ENCODE measurements at places on chromosomes 5 and 9.
A peak's percentile ranks its signal among the peaks of the same experiment; 100 is the strongest.

DNA sequence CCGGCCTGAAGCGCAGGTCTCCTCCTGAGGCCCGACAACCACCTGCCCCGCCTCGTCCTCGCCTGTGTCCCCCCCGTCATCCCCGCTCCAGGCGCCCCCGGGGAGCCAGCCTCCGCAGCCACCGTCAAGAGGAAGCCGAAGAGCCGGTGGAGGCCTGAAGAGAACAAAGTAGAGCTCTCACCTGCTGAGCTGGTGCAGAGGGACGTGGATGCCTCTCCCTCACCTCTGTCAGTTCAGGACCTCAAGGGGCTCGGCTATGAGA lies 169.9 kb downstream of the HINT1 start:
- no peak for DNase-seq

DNA sequence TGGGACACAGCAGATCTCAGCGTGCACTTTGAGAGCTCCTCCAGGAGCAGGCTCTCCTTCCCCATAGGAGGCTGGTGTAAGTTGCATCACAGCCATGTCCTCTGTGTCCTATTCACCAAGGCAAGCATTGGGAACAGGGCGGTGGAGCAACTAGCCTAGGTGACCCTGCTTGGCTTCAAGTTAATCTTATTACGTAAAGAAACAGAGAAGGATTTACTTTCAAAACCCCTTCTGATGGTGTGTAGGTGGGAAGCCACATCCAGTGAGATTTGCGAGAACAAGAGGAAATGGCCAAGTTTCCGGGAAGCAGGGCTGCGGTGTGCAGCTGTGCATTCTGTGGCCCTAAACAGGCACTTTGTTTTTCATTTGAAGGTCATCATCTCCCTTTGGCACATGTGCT lies 80.2 kb downstream of the TRIO start:
- DNase-seq: no peak

DNA sequence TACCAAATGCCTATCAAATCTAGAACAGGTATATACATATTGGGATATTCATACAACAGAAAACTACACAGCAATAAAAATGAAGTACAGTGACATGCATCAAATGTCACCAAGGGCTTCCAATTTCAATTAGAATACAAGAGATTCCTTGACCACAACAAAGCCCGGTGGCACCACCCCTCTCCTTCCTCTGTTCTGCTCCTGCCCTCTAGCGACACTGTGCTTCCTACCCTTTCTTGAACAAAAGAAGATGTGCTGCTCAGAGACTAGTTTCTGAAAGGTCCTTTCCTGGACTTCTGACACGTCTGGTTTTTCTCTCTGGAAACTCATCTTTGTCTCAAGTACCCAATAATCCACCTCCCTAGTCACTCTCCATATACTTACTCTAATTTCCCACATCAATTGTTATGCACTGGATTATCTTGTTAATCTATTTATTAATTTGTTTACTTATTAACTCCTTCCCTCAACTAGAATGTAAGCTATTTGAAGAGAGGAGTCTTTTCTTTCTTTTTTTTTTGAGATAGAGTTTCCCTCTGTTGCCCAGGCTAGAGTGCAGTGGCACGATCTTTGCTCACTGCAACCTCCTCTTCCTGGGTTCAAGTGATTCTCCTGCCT lies 70.4 kb upstream of the CTSV start:
- peak; percentile 42 for DNase-seq

GRCh38 chr5:28864006-28864405 lies 1825.6 kb upstream of the CDH9 start:
- no peak for DNase-seq

DNA sequence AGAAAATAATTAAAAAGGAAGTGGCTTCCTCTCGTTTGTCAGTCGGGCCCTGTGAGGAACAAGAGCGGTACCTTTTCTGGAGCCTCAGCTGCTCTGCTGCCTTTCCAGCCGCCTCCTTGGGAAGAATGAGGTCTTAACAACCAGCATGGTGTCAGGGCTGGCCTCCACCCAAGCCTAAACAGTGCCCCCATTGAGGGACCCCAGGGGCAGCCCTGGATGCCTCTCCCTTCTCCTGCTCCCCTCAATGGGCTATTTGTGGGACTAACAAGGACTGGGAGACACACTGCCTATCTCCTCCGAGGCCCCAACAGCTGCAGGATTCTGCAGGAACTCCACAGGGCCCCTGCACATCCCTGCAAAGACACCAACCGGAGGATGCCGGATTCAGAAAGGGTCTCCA lies 155.4 kb upstream of the MAP3K1 start:
- DNase-seq: no peak

GRCh38 chr5:148912714-148913398 lies 86.4 kb downstream of the ADRB2 start:
- peak; percentile 97 for DNase-seq

GRCh38 chr9:114588651-114589526 lies 1.3 kb downstream of the ATP6V1G1 start:
- peak; percentile 76 for DNase-seq

GRCh38 chr5:63111891-63112290 lies 533.3 kb downstream of the LRRC70 start:
- no peak for DNase-seq

DNA sequence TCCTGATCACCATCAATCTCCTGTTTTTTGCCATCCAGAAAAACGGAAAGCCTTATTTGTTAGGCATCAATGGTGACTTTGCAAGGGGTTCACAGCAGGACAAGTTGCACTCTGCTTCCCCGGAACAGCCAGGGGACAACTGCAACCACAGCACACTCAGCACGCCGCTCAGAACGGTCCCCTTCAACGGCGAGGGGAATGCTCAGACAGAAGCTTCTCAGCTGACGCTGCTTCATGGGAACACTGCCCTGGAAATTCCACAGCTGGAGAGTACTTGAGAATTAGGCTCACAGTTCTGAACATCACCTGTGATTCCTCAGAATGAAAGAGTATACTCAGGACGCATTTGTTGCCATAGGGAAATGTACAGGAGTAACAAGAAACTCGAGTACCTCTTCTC lies 40.1 kb upstream of the PLPP6 start:
- no peak for DNase-seq

DNA sequence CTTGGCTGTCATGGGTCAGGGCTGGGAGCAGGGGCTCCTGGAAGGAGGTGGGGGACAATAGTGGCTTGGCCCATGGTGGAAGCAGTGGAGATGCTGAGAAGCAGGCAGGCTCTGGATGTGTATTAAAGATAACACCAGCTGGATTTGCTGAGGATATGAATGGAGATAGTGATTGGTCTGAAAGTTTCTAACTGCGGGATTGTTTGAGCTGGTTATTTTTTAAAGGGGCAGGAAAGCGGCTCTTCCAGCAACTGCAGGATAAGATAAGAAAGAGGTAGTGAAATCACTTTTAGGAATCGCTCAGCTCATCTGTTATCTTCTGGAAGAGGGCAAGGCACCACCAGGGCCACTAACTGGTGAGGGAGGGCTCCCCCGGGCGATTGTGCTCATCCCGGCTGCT lies 125.5 kb downstream of the TENT4A start:
- DNase-seq: no peak

DNA sequence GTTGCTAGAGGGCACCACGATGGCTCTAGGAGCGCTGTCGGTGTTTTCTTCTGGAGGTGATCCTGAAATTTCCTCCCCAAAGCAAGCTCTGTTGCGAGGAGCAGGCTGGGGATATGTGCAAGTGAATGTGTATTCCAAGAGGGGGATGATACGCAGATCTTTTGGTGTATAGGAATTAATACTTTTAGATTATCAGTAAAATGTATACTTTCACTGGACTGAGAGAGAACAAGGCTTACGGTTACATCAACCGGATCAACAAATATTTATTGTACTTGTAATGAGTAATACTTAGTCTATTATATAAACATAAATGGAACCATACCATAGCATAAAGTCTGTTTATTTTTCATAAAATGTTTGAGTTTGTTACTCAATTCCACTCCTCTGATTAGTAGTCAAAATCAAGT lies 632 bp upstream of the PRKAA1 start:
- peak; percentile 61 for DNase-seq

DNA sequence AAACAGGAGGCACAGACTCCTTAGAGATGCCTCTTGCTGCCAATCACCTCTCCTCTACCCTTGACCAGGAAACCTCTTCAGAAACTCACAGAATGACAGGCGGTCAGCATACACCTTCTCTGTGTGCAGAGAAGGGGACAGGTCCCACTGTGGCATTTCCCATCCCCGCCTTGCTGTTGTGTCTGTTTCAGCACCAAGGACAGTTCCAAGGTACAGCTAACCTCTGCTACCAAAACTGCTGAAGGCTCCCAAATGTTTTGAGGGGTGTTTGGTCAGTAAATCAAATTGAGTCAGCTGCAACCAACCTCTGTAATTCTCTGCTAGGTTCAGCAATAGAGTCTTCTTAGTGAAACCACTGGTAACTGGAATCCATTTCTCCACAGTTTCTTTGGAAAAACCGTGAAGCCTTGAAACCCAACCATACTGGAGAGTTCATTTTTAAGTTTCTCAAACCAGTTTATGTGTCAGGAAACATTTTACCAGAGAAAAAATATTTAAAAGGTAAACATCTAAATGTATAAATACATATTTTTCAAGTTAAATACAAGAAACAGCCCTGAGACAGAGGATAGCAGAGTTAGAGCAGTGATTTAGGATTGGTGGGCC lies 122.0 kb downstream of the DRD1 start:
- DNase-seq: peak; percentile 23

Data from fibroblast of mammary gland (primary cell).